Stomach (tissue), 19 donors: ENCODE measurements at places on chromosomes 6 and 20. TPM values are rescaled to one million over a fixed set of nuclear protein-coding genes. Genes with fewer than 3 reads are reported as not detected.

RSPH9 gene
- polyA plus RNA-seq, result 0.28 TPM

EYA4 gene
- 0.15 TPM for polyA plus RNA-seq

MAP1LC3A gene
- 63.2 TPM for polyA plus RNA-seq

KCNG1 gene
- polyA plus RNA-seq, result 0.19 TPM

TREM1 gene
- 7.7 TPM for polyA plus RNA-seq

TRIM40 gene
- not detected for polyA plus RNA-seq

MGME1 gene
- 6.7 TPM for polyA plus RNA-seq

TULP1 gene
- polyA plus RNA-seq, result not detected

BCAS1 gene
- polyA plus RNA-seq, result 145 TPM

ZBTB46 gene
- 1.7 TPM for polyA plus RNA-seq

FOXQ1 gene
- polyA plus RNA-seq, result 11.7 TPM

GTSF1L gene
- polyA plus RNA-seq, result not detected

PTCHD4 gene
- 0.12 TPM for polyA plus RNA-seq

SYCP2 gene
- 2.3 TPM for polyA plus RNA-seq

DEFB128 gene
- not detected for polyA plus RNA-seq

SIRPD gene
- polyA plus RNA-seq, result not detected

ZNF292 gene
- polyA plus RNA-seq, result 1.9 TPM

FABP7 gene
- polyA plus RNA-seq, result not detected

BACH2 gene
- 0.19 TPM for polyA plus RNA-seq

SLC35F1 gene
- polyA plus RNA-seq, result 0.15 TPM

C6orf15 gene
- polyA plus RNA-seq, result not detected

OR12D3 gene
- not detected for polyA plus RNA-seq

CCR6 gene
- not detected for polyA plus RNA-seq

TEAD3 gene
- 31.0 TPM for polyA plus RNA-seq

SIRPG gene
- not detected for polyA plus RNA-seq

NKX2-2 gene
- polyA plus RNA-seq, result 1.8 TPM

CST2 gene
- not detected for polyA plus RNA-seq

HCRTR2 gene
- not detected for polyA plus RNA-seq

SLC22A23 gene
- 12.1 TPM for polyA plus RNA-seq

SAPCD1 gene
- 2.9 TPM for polyA plus RNA-seq

GPX6 gene
- polyA plus RNA-seq, result not detected

ZC2HC1B gene
- polyA plus RNA-seq, result not detected

ANKRD66 gene
- polyA plus RNA-seq, result not detected

KIAA1755 gene
- 2.4 TPM for polyA plus RNA-seq

TCP11 gene
- polyA plus RNA-seq, result not detected

THBS2 gene
- 0.87 TPM for polyA plus RNA-seq

KHDRBS2 gene
- polyA plus RNA-seq, result not detected

RPP21 gene
- 145 TPM for polyA plus RNA-seq

FAM209B gene
- 0.78 TPM for polyA plus RNA-seq

HDGFL1 gene
- polyA plus RNA-seq, result not detected
